ENCODE measurements at places on chromosomes 4 and X.

DNA sequence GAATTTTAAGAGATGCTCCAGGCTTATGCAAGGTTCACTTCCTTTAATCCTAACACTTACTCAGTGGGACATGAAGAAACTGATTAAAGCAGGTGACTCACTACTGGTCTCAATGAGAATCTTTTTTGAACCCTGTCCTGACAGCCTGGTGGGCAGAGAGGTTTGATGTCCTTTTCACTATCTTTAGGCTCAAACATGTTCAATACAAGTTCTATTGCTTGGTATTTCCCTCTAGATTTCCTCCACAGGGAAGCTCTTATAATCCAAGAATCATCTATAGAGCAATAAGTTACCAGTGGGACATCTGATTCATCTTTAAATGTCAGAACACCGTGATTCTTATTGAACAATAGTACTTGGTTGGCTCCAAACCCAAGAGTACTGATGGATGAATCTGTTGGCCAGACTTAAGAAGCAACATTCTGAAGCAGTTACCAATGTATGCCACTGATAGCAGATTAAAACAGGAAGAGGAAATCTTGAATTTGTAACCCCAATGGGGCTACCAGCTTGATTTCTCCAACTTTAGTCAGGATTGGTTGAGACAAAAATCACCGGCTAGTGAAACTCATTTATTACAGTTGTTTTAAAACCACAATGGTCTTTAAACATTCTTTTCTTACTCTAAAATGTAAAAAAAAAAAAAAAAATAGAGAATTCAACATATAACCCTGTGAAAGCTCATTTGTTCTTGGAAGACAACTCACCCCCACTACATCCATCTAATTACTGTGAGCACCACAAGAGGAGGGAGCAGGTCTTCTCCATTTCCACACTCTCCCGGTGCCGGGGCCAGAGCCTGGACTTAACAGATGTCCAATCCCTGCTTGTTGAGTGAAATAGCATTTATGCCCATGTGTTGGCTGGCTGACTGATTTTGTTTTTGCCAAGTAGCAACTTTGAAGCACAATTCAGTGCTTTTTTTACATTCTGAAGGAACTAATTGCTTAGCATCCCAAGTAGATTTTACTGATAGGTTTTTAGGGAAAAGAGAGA, 43.3 kb downstream of the FGFBP1 start:
- no peak for DNase-seq

DNA sequence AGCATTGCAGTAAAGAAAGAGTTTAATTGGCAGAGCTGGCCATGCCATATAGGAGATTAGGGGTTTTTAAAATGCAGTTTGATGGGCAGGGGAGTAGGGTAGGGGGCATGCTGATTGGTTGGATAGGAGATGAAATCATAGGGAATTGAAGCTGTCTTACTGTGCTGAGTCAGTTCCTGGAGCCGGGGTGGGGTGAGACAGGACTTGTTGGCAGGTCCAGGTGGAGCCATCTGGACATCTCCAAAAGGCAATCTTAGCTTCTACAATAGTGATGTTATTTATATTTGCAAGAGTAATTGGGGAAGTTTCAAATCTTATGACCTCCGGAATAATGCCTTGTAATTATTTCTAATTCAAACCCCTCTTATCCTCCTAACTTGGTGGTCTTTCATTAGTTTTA, 32.4 kb upstream of the PGM2 start:
- DNase-seq, result no peak

- no peak for DNase-seq
These were observed 133.7 kb downstream of the SOWAHB start for GRCh38 chr4:76764251-76764650.

- no peak for DNase-seq
These were observed 43.6 kb upstream of the ENPP6 start for GRCh38 chr4:184261246-184261645.

DNA sequence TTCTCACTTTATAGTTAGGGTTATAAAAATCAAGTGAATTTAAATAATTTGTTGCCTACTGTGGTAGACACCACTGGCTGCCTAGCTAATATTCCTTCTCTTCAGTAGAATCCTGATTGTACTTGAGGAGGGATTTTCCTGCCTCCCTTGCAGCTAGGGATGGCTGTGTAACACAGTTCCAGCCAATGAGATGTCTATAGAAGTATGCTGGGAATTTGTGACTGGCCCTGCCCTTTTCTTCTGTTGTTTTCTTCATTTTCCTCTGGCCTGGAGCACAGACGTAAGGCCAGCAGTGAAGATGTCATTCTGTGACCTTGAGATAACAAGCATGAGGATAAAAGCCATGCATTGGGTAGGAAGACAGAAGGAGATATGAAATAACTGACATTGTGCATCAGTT, 145.1 kb downstream of the MGST2 start:
- DNase-seq, result no peak

- no peak for DNase-seq
These were observed 506.7 kb downstream of the BCOR start for GRCh38 chrX:39591099-39591498.

DNA sequence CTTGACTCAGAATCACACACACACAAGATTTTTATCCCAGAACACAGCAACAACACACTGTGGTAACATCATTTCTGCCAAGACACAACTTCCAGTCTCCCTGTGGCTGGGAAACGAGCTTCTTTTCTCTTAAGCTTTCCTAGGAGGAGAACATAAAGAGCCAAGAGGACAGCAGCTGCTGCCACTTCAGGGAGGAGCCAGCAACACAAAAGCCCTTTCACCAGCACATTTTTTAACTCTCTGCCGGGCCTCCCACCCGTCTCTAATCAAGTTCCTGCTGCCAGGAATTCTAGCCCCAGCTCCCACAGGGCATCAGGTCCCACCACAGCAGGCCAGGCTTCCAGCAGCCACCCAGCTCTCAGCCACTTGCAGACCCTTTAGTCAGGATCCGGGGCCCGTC, 22.4 kb downstream of the FAT1 start:
- DNase-seq, result no peak

GRCh38 chrX:119272882-119273419, 36.9 kb downstream of the PGRMC1 start:
- no peak for DNase-seq

DNA sequence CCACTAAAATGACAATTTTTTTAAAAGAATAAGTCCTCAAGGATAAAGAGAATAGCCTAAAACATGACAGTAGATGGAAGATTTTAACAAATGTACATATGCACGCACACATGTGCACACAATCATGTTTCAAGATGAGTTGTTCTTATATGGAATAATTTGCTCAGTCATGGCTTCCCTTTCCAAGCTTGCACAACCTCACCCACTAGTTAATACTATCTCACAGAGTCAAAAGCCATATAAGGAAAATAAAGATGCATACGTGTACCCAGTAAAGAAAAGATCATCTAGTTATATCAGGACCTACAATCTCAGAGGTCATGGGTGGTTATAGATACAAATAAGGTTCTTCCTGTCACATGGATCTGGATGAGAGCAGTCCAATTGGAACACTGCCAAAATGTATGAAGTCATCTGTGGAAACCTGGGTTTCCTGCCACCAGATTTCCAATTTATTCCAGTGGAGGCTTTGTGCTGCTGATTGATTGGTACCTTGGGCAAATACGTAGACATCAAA, 56.1 kb downstream of the FAM13A start:
- DNase-seq, result no peak

DNA sequence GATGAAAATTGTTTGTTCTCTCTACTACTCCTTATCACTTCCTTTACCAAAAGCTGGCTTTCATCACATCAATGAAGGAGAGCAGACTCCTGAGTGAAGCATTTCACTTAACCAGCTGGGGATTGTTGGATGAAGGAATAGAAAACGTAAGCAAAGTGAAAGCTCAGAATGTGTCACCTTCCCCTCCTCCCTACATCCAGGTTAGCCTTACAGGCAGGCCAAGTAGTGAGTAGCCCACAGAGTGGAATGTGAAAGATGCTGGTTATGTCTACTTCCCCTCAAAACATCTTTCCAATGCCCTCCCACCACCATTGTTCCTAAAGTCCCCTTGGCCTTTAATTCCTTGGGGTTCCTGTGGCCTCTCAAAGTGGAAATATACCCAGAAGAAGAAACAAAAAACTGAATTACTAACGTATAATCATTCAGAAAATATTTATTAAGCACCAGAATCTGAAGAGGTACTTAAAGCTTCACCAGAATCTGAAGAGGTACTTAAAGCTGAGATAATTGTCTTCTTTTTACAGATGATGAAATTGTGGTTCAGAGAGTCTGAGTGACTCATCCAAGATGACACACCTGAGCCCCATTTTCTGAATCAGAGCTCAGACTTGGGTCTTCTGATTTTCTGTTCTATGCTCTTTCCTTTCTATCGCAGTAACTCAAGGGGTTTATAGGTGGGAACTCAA, 6.5 kb downstream of the P2RY4 start:
- no peak for DNase-seq

DNA sequence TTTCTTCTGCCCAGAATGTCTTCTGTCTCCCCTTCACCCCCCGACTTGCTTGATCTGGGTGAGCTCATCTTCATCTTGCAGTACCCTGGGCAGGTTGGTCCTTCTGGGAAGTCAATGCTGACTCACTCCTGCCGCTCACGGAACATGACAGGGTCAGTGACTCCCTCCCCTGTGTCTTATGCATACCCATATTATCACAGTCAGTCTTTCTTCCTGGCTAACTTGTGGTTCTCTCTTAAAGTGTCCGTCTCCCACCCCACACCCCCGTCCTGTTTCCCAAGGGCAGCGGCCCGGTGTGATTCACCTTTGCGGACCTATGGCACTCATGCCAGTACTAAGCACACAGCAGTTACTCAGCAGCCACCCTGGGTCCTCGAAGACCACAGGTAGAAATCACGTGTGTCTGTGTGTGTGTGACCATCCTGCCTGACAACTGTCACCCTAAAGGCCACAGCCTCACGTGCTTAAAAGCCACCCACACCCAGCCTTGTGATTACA, 17.7 kb downstream of the IQSEC2 start:
- peak; percentile 71 for DNase-seq

DNA sequence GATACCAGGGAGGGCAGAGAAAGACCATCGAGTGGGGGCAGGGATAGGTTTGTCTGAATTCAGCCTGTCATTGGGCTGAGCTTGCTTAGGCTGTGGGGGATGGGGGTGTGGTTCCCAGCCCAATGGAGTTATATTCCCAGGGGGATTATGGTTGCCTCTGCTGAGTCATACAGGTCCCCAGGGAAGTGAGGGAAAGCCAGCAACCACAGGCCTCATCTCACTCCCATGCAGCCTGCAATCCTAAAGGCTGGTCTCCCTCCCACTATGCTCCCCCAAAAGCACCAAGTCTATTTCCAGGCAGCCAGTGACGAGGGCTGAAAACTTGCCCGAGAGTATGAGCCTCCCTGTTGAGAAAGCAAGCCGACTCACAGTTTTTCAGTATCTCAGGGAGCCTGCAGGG, 39.3 kb downstream of the AFM start:
- DNase-seq, result no peak

- DNase-seq, result no peak
These were observed 21.1 kb upstream of the EPGN start for GRCh38 chr4:74287164-74287563.

DNA sequence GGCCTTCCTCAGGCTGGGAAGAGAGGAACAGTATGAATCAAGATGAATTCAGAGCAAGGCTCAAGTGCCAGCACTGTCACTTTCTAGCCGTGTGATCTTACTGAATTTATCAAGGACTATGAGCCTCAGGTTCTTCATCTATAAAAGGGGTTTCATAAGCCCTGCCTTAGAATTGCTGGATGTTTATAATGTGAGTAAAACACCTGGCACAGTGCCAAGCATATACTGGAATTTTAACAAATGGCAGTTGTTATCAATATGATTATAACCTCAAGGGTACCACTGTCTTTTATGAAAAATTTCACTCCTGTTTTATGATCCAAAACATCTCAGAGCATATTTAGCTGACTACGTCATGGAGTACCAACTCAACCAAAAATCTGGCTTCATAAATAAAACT, 4.0 kb downstream of the MAGEC2 start:
- no peak for DNase-seq

GRCh38 chr4:4325321-4325720, 35.3 kb downstream of the ZBTB49 start:
- DNase-seq, result no peak

- no peak for DNase-seq
These were observed 159.8 kb downstream of the OR13H1 start for GRCh38 chrX:131703646-131704045.

DNA sequence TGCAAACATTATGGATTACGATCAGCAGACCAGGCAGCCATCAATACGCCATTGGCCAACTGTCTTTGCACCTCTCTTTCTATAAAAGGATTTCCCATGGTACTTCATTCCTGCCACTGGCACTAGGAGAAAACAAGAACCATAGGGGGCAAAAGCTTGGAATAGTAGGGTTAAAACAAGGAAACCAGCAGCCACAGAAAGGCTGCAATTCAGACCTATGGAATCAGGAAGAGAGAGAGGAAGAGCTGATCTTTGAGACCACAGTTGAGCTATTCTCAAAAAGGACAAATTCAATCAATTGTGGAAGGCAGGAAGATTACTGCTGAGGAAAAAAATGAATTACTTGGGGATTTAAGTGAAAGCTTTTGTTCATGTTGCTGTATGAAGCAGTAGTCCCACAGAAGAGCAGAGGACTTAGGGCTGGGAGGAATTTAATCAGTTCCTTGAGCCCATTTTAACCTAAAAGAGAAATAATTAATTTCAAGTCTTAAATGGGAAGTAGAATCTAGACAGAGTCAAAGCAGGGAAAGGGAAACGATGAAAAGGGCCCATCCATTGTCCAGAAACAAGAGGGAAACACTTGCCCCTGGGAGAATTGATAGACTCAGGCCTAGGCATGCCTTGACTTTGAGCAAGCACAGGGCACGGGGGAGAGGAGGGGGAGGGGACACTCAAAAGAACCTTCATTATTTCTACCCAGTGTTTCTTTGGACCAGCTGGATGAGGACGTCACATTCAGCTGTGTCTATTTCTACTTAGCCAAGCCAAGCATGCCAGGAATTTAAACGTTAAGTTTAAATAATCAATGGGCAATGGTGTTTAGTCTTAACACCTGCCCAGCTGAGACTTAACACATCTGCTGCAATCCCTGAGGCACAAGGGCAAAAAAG, 50.7 kb downstream of the SCD5 start:
- DNase-seq, result no peak

DNA sequence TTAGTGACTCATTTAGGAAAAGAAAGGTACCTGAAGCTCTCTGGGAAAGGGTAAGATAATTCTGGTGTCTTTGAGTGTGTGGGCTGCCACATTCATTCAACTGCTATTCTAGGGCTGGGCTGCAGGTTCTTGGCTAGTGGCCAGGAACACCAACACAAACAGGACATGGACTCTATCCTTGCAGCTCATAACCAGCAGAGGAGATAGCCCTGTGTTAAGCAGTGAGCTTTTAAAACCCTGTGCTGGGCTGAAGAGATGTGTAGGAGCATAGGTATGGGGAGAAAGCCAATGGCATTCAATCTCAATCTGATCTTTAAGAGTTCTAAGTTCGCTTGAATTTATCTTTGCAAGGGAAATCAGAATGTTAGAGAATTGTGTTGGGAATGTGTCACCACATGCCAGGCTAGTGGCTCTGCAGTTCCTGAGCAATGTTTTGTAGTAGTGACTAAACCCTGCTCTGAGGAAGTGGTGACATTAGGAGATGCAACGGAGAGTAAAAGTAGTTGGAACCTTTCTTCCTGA, 39.2 kb downstream of the SGMS2 start:
- no peak for DNase-seq
